ENCODE measurements at places on chromosomes 16 and 17.

- DNase-seq: no peak
Observed at GRCh38 chr16:55725055-55725777, 69.4 kb downstream of the SLC6A2 start.

GRCh38 chr16:64826374-64826773 is 295.5 kb downstream of the CDH11 start:
- no peak for DNase-seq

DNA sequence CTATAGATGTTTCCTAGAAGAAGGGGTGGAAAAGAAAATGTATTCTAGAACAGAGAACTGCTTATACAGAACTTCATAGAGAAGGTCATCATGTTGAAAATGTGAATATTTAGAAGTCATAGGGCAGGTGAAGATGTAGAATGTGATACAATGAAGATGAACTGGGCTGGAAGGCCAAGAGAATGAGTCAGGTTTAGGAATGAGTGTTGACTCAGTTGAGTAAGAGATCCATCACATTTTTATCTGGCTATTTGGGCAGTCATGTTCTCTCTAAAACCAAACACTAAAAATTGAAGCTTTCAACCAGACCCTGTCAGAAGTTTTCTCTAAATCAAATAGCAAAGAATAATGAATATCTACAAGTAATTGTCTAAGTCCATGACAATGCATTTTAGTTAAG is 660.5 kb downstream of the KCNJ2 start:
- DNase-seq: no peak

DNA sequence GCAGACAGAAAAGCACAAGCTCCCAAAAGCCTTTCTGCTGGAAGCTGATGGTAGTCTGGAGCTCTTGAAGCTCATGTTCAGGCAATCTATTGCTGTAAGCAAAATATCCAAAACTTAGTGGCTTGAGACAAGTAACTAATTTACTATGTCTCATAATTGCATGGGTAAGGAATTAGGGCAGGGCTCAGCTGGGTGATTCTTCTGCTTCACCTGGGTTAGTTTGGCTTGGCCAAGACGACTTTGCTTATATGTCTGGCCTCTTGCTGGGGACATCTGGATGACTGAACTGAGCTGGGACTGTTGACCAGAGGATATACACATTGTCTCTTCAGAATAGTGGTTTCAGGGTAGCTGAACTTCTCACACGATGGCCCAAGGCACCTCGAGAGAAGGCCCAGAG is 96.8 kb upstream of the WSCD1 start:
- DNase-seq: no peak

DNA sequence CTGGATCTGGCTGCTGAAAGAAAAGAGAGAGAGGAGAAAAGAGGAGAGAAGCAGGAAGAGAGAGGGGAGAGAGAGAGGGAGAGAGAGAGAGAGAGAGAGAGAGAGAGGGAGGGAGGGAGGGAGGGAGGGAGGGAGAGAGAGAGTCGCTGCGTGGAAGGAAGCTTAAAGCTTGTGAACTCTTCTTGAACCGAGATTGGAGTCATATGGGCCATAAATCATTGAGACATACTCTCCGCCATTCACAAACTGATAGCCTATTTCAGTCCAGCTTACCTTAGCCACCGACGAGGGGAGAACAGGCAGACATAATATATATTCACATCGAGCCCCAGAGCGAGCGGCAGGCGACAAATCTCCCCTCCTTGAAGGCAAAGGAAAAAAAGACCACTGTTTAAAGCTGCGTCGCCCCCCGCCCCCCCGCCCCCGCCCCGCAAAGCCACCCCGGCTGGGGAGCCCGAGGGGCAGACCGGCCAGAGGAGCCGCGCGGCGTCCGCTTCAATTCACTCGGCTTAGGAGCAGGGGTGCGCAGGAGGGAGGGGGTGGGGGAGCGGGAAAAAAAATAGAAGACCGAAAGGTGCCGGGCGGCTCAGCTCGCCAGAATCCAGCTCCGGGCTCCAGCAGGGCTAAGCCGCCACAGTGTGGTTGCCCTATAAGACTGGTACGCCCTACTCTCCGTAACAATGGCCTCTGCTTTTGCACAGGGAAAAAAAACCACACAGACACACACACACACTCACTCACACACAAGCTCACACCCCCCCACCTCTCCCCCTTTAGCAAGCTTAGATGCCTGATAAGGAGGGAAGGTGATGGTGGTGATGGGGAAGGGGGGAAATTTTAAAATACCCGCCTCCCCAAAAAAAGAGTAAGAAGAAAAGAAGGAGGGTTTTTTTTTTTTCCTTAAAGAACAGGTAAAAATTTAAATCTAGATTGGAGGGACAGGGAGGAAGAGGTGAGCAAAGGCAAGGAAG is 10.6 kb upstream of the HOXB2 start:
- DNase-seq: no peak

GRCh38 chr17:8668176-8668740 is 37.7 kb upstream of the MYH10 start:
- no peak for DNase-seq

DNA sequence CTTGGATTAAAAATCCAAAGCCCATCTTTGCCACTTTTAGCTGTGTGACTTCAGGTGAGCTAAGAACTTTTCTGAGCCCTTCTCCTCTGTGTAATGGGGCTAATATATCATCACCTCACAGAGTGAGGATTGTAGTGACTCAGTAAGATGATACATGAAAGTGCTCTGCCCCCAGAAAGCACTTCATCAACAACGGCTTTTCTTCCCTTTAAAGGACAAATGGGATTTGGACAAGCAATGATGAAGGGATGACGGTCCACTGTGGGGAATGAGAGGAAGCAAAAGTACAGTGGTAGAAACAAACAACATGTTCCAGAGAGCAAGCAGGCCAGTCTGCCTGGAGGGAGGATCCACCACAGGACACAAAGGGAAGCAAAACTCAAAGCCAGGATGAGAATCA is 14.3 kb upstream of the TMED6 start:
- no peak for DNase-seq

DNA sequence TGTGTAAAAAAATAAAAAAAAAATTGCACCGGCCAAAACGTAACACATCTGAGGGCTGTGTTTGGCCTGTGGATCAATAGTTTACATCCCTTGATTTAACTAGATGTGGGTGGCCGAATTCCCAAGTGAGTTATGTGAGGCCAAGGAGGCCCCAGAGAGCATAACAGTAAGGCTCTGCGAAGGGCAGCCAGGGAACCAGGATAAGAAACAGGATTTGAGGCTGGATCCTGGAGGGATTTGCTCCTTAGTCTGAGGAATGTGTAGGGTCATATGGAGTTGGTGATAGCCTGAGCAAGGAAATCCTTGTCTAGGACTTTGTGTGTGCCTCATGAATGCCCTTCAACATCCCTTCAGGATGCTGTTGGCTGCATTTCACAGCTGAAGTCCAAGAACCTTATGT is 2.0 kb downstream of the PHKG2 start:
- no peak for DNase-seq

DNA sequence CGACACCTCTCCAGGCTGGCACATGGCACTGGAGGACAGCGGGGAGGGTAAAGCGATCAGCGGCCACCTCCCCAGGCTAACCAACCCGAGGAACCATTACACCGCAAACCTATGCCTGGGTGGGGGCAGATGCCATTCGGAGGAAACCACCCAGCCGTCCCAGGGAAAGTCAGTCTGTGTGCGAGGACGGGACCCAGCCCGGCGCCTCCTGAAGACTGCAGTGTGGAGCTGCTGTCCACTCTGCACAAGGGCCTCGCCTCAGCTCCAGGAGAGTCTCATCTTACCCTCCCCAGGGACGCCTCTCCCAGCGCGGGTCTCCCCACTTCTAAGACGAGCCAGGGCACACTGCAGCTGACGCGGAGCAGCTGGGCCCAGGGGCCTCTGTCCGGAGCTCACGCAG is 8.0 kb downstream of the SLC38A10 start:
- no peak for DNase-seq

GRCh38 chr17:18235743-18236256 is 10.4 kb downstream of the LLGL1 start:
- DNase-seq: no peak

DNA sequence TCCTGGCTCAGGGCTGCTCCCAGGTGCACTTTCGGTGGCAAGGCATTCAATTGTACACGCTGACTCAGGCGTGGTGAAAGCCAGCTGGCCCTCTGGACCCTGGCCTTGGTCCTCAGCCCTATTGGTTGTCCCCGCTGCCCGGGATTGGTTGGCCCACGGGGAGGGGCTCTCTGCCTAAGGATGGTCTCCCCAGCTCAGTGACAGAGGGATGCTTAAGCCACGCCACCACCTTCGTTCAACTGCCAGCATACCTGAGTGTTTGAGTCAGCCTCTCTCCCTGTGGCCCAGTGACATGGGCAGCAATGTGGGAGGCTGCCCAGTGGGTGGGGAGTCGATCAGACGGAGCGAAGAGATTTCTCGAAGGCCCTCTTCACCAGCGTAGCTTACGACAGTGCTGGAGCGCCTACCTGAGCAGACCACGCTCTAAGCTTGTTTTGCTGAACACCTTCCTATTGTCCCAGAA is 30.3 kb downstream of the IRF8 start:
- DNase-seq: no peak

DNA sequence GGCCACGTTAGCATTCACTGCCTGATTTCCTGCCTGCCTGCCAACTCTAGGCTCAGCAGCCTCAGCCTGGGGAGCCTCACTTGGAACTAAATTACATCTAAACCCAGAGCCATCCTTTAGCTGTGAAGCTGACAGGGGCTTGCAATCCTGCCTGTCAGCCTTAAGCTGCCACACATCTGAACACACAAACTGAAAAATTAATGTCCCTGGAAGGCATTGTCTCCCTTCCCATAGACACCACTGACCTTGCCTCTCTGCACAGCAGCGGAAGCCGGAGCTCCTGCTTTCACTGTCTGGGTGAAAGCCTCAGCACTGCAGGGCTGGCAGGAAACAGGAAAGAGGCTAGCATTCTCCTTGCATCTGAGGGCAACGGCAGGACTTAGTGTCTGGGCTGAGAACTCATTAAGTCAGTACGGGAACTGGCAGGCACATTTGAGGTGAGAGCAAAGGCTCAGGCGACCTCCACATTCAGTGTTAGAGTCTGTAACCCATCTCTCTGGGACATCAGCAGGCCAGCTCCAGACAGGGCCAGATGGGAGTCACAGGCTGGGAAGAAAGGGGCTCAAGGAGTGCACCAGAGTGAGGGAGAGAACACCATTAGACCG is 452.4 kb upstream of the C16orf82 start:
- DNase-seq: no peak

DNA sequence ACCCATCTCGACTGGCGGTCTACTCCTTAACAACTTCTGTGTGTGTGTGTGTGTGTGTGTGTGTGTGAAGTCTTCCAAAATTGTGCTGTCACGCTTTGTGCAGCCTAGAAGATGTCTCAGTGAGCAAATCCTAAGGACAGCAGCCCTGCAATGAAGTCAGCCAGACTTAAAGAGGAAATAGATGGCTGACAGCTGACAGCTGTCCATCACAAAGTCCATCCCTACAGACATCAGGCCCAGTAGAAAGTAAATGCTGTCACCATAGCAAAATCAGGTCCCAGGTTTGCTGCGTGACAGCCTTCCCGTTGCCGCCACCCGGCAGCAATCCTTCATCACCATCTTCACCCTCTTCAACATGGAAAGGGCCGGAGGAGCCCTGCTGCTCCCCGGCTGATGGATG is 416.0 kb downstream of the SOX9 start:
- DNase-seq: no peak

GRCh38 chr16:70429888-70430666 is 8.8 kb downstream of the ST3GAL2 start:
- DNase-seq: no peak

- no peak for DNase-seq
Observed at GRCh38 chr16:520847-521246, 6.7 kb upstream of the CAPN15 start.

DNA sequence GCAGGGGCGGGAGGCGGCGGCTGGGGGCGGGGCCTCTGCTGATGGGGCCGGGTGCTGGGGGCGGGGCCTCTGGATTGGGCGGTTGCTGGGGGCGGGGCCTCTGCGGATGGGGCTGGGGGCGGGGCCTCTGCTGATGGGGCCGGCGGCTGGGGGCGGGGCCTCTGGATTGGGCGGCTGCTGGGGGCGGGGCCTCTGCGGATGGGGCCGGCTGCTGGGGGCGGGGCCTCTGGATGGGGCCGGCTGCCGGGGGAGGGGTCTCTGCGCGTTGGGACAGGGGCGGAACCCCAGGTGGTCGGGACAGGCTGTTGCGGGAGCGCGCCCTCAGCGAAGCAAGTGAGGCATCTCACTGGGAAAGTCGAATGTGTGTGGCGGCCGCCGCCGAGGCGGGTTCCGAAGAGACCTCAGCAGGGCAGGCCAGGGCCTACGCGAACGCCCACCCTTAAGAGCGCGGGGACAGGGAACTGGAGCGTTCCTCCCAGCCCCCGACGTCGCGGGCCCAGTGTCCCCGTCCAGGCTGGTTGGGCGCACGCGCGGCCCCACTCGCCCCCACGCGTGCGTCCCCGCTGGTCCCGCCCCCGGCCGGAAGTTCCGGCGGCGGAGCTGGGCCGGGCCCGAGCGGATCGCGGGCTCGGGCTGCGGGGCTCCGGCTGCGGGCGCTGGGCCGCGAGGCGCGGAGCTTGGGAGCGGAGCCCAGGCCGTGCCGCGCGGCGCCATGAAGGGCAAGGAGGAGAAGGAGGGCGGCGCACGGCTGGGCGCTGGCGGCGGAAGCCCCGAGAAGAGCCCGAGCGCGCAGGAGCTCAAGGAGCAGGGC is at the start of gene STUB1:
STUB1 (plus strand) TSS at position 597 of the 811 bp plus-strand sequence; CDS start at position 713, 116 bp downstream.
- peak; percentile 78 for DNase-seq

GRCh38 chr17:61399131-61400065 is at the start of gene TBX2:
TBX2 (plus strand) TSS chr17:61399843; CDS start chr17:61400177, 334 bp downstream.
- peak; percentile 82 for DNase-seq

GRCh38 chr16:23608194-23608593 is 12.1 kb upstream of the NDUFAB1 start:
- no peak for DNase-seq

GRCh38 chr16:399340-400019 is 2.2 kb upstream of the DECR2 start:
- DNase-seq: no peak

DNA sequence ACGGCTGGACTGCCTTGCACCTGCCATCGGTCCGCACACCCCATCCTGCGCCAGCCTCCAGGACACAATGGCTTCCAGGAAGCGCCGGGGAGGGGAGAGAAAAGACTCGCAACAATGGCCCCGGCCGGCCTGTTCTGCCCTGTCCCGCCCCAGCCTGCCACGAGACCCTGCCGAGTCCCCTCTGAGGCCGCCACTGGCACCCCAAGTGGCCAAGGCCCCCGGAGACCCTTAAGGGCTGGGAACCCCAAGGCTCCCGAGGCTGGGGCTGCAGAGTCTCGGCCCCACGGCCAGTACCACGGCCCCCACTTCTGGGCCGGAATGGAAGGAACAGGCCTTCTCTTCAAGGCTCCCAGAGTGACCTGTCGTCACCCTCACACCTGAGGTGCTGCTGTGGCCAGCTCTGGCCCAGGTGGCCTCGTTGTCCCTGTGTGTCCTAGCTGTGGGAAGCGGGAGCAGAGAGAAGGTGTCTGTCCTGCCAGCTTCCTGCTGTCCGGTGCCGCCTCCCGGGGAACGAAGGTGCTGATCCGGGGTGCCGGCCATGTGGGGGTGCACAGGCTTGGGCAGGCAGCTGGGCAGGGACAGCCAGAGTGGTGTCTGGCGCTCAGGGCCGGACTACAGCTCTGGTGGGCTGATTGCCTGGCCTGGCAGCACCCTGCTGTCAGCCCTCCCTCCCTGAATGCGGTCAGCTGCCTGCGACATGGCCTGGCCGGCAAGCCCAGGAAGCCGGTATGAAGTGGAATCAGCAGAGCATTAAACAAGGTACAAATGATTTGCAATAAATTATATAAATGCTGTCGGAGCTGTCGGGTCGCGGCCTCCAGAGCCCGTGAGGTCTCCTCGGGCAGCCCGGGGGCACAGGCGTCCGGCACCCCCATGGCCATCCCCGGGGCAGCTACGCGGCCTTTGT is 8.2 kb upstream of the CACNA1H start:
- no peak for DNase-seq

- DNase-seq: no peak
Observed at GRCh38 chr16:57175896-57176295, 9.9 kb downstream of the PSME3IP1 start.

- no peak for DNase-seq
Observed at GRCh38 chr16:4832698-4833343, 14.3 kb downstream of the GLYR1 start.
